ENCODE measurements at places on chromosomes 3 and 15. TPM values are rescaled to one million over a fixed set of nuclear protein-coding genes. Genes with fewer than 3 reads are reported as not detected.

The GPR149 gene
- polyA plus RNA-seq, result not detected

The TERB2 gene
- not detected for polyA plus RNA-seq

The RTP3 gene
- polyA plus RNA-seq, result not detected

The GYG1 gene
- 26.5 TPM for polyA plus RNA-seq

The CAMK2N2 gene
- polyA plus RNA-seq, result not detected

DNA sequence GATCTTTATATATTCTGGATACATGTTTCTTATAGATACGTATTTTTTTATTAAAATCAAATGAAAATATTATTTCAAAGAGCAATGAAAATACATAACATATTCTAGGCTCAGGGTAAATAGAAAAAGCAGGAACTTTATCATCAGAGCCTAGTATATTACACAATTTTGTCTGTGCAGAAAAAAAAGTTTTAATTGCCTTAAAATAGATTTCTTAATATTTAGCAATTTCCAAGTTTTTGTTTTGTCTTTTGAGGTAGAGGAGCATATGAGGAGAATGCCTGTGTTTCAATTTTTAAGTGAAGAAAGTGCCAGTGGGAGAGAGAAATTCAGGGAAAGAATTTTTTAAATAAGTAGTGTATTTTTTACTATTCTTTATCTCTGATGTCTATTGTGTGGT lies 10.5 kb downstream of the CAPN7 start:
- no peak for DNase-seq

DNA sequence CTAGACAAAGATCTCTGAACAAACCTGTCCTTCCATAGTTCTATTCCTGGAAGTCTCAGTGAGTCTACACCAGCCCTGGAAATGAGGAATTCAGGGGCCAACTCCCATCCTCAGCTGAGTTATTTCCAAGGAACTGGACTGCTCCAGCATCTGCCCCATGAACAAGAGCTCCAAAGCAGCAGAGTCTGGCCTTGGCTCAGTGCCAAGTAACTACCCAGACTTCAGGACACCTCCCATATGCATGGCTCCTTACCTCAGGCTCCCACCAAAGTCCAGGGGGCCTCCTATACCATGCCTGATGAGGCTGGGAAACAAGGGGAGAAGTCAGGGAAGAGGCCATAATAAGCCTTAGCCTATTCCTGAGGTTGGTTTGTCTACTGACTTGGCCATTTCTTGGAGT lies 45.0 kb downstream of the FAIM start:
- DNase-seq, result no peak

- DNase-seq, result no peak
Measured at GRCh38 chr3:78871048-78871447, 896.8 kb downstream of the ROBO1 start.

GRCh38 chr3:106590216-106590615 lies 721.4 kb upstream of the CBLB start:
- no peak for DNase-seq

Measured in right renal pelvis (tissue), 4 donors.